NCI-H1092 (cell line): ENCODE measurements at places on chromosomes 6 and 20.

DNA sequence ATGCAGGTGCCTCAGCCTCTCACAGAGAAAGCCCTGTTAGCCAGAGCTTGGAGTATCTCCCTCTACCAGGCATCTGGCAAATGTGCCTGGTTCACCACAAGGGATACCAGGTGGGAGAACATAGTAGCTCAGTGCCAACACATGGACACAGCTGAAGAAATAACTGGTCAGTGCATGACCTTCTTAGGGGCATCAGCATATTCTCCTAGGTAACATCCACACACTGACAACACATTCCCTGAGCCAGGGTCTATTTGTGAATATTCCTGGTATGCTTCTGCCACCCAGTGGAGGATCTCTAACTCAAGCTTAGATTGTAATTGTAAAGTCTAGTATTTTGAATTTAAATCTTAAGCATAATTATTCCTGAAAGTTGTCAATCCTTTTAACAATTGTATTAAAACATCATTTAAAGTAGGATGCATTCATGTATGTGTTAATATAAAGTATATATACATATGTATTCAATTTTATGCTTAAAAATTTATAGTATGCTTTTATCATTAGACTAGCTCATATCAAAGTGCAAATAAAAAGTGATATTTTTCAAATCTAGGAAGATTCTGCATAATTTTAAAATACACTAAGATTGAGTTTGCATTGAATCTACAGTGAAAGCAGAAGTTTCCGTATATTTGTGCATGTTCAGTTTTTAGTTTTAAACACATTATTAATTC, 45.3 kb upstream of the COL21A1 start:
- DNase-seq, result peak; percentile 36

GRCh38 chr6:166921570-166921969, 34.8 kb downstream of the RNASET2 start:
- DNase-seq, result no peak

DNA sequence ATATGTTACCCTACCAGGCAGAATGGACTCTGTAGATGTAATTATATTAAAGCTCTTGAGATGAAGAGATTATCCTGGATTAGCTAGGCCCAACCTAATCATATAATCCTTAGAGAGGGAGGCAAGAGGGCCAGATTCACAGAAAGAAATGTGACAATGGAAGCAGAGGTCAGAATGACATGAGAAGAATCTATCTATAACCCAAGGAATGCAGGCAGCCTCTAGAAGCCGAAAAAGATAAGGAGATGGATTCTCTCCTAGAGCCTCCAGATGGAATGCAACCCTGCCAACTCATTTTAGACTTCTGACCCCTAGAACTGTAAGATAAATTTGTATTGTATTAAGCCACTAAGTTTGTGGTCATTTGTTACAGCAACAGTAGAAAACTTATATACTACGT, 12.3 kb downstream of the PXT1 start:
- no peak for DNase-seq

GRCh38 chr6:22248513-22249308, 48.1 kb downstream of the PRL start:
- DNase-seq, result no peak

DNA sequence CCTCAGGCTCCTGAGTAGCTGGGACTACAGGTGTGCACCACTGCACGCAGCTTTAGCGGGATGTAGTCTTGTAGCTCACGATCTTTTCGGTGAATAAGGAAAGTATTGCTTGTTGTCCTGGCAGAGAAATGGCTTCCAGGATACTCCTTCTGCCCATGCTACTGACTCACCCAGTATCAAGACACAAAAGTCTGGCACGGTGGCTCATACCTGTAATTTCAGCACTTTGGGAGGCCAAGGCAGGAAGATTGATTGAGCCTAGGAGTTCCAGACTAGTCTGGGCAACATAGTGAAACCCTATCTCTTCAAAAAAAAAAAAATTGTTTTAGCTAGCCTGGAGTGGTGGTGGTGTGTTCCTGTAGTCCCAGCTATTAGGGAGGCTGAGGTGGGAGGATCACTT, 40.9 kb upstream of the B4GALT5 start:
- DNase-seq, result no peak

- no peak for DNase-seq
Observed at GRCh38 chr20:2816583-2817340, 598 bp downstream of the TMEM239 start.

GRCh38 chr6:45031601-45032000, 296.5 kb upstream of the RUNX2 start:
- DNase-seq, result no peak

- DNase-seq, result no peak
Observed at GRCh38 chr6:5012519-5012918, 8.7 kb upstream of the RPP40 start.

GRCh38 chr6:79574630-79575225, 37.5 kb upstream of the LCA5 start:
- no peak for DNase-seq

DNA sequence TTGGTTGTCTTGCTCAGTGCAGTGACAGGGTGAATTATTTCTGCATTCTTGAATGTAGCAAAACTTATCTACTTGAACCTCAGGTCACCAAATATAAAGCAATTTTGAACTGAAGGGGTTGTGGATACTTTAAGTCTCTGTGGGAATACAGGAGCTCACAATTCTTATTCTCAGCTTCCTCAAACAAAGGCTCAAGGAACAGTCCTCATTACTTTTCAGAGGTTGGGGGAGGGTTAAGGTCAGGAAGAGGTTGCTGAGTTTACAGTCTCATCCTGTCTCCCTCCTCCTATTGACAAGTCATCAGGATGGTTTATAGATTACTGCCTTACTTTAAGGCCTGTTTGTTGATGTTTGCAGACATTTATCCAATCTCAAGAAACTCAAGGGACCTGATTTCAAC, 143.6 kb upstream of the SPACA1 start:
- DNase-seq, result no peak

DNA sequence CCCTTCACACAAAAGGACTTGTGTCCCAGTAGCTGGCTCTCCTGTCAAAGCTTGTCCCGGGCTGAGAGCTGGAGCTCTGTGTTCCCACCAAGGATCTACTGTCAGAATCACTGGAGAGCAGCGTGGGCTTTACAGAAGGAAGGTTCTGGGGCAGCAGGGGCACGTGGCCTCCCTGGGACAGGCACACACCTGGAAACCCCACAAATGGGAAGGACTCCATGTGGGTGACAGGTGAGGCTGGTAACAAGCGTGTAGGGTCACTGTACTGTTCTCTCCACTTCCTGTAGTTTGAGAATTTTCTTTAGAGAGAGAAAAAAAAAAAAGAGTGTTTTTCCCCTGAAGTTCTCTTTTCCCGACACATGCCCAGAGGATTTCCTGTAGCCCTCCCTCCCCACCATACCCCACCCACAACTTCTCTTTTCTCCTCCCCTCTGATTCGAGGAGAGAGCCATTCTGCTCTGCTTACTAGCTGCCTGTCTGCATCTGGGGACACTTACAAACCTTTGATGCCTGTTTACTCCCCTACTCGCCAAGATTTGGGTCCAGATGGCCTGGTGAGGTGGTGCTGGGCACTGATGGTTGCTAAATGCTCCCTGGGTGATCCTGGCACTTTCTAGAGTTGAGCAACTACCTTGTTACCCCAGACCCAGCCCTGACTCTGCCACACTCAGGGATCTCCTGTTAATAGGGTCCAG, 84.1 kb upstream of the SIRPA start:
- no peak for DNase-seq

DNA sequence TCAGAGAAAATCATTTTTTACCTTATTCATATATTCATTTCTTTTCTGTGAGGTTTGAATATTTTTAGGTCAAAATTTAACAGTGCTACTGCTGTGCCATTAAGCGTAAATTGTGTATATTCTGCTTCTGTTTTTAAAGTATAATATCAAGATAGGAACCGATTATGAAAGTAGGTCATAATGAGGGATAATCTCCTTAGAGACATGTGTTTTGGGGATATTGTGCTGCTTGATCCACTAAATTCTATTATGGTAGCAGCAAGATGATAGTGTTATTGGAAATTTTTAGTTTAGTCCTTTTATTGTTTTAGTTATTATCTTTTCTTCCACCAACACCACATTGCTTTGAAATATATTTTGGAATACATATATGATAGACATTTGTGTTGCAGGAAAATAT, 244.0 kb downstream of the RIMS1 start:
- DNase-seq, result no peak

DNA sequence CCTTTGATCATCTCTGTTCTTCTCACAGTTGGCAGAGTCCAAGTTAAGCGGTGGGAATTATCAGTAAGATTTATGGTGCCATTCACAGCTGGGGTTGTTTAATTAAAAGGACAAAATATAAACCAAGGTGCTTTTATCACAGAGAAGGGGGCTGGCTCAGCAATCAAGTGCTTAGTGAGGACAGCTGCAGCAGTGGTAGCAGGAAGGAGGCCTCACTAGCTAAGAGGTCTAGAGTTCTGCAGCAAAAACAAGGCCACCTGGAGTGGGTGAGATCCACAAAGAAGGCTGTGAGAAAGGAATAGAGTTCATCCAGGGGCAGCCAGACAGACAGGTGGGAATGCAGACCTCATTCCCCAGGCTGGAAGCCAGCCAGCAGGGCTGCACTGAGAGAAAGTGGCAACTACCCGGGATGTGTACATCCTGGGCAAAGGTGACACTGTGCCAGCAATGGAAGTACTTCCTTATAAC, 37.1 kb downstream of the PIGU start:
- DNase-seq, result peak; percentile 74

GRCh38 chr20:63542031-63542559, 4.9 kb upstream of the PTK6 start:
- no peak for DNase-seq

- DNase-seq, result no peak
Observed at GRCh38 chr20:2602746-2603145, 49.7 kb upstream of the NOP56 start.

DNA sequence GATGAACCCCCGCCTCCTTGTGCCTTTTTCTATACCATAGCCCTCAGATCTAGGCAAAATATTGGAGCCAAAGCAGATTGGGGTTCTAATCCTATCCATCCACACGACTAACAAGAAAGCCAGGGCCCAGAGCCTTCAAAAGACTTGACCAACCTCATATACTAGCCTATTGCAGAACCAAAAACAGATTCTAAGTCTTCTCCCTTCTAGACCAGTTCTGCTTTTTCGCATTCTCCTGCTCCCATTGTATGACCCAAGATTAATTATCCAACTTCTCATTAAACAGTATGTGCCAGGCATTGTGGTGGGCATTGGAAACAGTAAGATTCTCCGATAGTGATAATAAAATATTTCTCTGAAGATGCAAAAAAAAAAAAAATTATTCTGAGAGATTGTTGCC, 113.7 kb upstream of the JARID2 start:
- no peak for DNase-seq
